NCI-H69 (cell line): ENCODE measurements at places on chromosomes 7 and 10.

DNA sequence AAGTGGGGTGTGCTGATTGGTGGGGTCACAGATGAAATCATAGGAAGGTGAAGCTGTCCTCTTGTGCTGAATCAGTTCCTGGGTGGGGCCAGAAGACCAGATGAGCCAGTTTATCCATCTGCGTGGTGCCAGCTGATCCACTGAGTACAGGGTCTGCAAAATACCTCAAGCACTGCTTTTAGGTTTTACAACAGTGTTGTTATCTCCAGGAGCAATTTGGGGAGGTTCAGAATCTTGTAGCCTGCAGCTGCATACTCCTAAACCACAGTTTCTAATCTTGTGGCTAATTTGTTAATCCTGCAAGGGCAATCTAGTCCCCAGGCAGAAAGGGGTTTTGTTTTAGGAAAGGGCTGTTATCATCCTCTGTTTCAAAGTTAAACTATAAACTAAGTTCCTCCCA, 17.0 kb upstream of the IFRD1 start:
- no peak for DNase-seq

- DNase-seq: no peak
Observed at GRCh38 chr7:94420328-94420727, 25.6 kb downstream of the COL1A2 start.

GRCh38 chr7:38855867-38856266, 53.1 kb downstream of the VPS41 start:
- peak; percentile 22 for DNase-seq

DNA sequence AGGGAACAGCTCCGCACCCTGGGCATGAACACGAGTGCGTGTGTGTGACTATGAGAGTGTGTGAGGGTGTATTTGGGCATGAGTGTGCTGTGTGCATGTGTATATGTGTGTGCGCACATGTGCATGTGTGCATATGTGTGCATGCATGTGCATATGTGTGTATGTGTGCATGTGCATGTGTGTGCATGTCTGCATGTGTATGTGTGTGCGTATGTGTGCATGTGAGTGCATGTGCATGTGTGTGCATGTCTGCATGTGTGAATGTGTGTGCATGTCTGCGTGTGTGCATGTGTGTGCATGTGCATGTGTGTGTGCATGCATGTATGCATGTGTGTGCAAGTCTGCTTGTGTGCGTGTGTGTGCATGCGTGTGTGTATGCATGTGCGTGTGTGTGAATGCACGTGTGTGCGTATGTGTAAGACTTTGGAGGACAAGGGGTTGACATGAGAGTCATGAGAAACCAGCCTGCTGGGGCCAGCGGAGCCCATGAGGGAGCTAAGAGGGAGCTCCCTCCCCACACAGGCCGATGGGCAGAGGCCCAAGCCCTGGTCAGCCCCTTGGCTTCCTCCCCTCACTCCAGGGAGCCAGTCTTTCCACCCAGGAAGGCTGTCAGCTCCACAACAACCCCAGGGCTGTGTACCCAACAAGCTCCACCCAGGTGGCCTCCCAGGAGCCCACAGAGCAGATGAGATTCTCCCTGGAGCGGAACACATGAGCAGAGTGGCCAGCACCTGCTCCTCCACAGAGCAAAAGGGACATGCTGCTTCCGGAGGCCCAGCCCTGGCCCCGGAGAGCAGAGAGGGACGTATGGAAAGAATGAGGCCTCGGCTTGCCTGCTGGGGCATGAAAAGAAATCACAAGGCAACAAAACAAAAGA, 142.5 kb upstream of the PPP2R2D start:
- no peak for DNase-seq

DNA sequence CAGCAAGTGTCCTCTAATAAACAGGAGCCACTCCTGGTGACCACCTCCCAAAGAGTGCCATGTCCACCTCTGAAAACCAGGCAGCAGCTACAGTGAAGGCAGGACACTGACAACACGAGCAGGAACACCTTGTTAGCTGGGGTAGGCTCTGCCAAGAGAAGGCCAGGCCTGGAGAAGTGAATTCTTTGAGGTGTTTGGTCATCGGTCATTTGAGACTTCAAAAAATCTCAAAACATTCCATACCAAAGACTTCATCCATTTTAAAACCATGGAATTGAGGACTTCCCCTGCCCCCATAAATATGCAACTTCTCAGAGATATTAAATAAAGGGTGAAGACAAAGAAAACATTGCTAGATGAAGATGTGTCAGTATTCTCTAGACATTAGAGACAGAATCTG, 28.4 kb upstream of the OPALIN start:
- no peak for DNase-seq

- DNase-seq: peak; percentile 92
Observed at GRCh38 chr7:82235713-82236112, 207.9 kb downstream of the CACNA2D1 start.
